ENCODE measurements at places on chromosomes 12 and 14. TPM values are rescaled to one million over a fixed set of nuclear protein-coding genes. Genes with fewer than 3 reads are reported as not detected.

Gene SDR9C7
- not detected for total RNA-seq

Gene USP30
- total RNA-seq, result 4.7 TPM

Gene ADGRD1
- 0.06 TPM for total RNA-seq

Gene OTX2
- total RNA-seq, result not detected

Gene SRGAP1
- 2.9 TPM for total RNA-seq

Gene PPFIBP1
- 550 TPM for total RNA-seq

Gene SMOC1
- not detected for total RNA-seq

Gene ADAMTS20
- not detected for total RNA-seq

Gene CLECL1
- not detected for total RNA-seq

Gene KRT84
- not detected for total RNA-seq

All from bladder microvascular endothelial cell (primary cell).